ENCODE measurements at places on chromosomes 11 and 22. TPM values are rescaled to one million over a fixed set of nuclear protein-coding genes. Genes with fewer than 3 reads are reported as not detected.
A peak's percentile ranks its signal among the peaks of the same experiment; 100 is the strongest.

GRCh38 chr22:31629741-31630184, 32.3 kb downstream of the PISD start:
- DNase-seq = no peak

GRCh38 chr22:39598017-39598965, 27.7 kb downstream of the CACNA1I start:
- no peak for DNase-seq

DNA sequence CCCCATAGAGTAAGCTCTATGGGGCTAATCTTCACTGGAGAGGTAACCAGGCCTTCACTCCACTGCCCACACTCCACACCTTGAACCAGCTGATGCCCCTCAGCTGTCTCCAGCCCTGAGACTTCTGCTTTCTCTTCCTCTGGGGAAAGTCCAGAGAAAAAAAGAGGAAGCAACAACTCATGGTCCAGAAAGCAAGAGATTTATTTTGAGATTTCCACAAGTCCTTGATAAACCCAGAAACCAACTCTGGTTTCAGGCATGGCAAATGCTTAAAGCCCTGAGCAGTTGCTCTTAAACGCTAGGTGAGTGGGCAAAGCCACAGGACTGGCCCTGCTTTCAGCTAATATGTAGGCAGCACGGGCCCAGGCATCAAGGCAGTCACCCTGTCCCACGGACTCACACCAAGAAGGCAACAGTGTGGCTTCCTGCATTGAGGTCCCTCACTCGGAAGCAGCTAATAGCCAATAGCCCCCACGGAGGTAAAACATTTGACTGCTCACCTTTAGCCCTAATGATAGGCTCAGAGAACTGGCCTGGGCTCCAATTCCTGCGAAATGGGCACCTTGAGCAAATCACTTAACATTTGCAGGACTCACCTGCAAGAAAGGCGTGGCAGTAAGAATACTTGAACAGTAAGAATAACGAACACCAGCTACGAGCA, 4.3 kb downstream of the CYB561A3 start:
- no peak for DNase-seq

DNA sequence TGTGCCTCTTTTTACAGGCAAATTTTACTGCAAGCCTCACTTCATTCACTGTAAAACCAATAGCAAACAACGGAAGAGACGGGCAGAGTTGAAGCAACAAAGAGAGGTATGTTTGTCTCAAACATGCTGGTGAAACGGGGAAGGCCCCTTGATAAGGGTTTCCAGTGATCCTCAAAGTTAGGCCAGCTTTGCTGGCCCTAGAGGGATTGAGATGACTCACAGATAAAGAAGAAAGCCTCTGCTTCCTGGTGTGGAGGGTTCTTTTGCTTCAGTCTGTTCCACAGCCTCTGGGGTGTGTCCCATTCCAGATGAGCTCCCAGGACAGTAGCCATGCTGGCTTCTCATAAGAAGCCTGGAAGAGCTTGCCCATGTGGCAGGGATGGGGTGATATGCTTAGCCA, 118.9 kb upstream of the PARVA start:
- no peak for DNase-seq

GRCh38 chr11:126186025-126186698, 25.3 kb downstream of the RPUSD4 start:
- DNase-seq = no peak

PIWIL4 gene
- total RNA-seq = 5.9 TPM

- peak; percentile 67 for DNase-seq
Observed at GRCh38 chr22:19174106-19175025, 4.2 kb downstream of the SLC25A1 start.
